CD8-positive, alpha-beta memory T cell (primary cell): ENCODE measurements at places on chromosomes 6 and 20. TPM values are rescaled to one million over a fixed set of nuclear protein-coding genes. Genes with fewer than 3 reads are reported as not detected.

GRCh38 chr20:31713312-31714273, 9.1 kb downstream of the BCL2L1 start:
- DNase-seq, result no peak

RFX6 gene
- not detected for total RNA-seq

SLC22A3 gene
- not detected for total RNA-seq

GRCh38 chr6:110357664-110358552, at the start of gene METTL24:
METTL24 (minus strand) TSS chr6:110358349; CDS start chr6:110358272, 77 bp downstream.
- DNase-seq, result no peak

TMEM217 gene
- total RNA-seq, result 6.6 TPM

GRCh38 chr20:22619272-22619671, 34.9 kb upstream of the FOXA2 start:
- DNase-seq, result no peak

- DNase-seq, result no peak
Measured at GRCh38 chr6:95249175-95249574, 328.2 kb upstream of the MANEA start.

- DNase-seq, result no peak
Measured at GRCh38 chr20:22829356-22829755, 205.8 kb upstream of the SSTR4 start.

ECT2L gene
- total RNA-seq, result not detected

DNA sequence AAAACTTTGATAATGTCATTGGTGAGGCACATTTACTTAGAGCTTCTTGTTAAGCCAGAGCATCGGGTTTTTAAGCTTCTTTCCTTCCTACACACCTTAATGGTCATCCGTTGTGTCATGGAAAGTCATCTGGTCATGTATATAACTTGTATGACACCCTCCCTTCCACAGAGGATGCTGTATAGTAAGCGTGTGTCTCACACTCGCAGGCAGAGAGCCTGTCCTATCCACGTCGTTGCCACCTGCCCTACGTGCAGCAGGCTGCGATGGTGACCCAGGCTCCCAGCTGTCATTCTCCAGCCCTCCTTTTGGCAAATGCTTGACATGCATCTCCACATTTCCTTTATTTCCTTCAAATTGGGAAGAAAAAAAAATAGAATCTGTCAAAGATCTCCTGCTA, 85.6 kb downstream of the MYB start:
- DNase-seq, result no peak

DNA sequence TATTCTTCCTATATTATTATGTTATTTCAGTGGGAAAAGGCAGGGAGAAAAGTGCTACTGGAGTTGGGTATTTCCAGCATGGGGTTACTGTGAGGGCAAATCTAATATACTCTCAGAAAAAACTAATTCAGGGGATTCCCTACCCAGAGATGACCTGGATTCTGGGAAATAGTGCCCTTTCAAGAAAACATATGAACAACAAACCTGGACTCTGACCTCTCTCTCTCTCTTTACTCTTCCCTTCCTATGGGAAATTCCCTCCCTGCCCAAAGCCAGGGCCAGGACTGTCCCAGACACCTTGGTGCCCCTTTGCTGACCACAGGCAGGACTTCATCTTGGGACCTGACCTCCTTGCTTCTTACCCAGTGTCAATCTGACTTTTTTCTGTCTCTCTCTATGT, 1.6 kb upstream of the UBD start:
- DNase-seq, result no peak

- no peak for DNase-seq
Measured at GRCh38 chr6:167676666-167677421, 149.9 kb upstream of the AFDN start.

GRCh38 chr6:158769234-158769770, 49.9 kb downstream of the EZR start:
- DNase-seq, result no peak

- DNase-seq, result no peak
Measured at GRCh38 chr20:48392407-48393310, 435.1 kb downstream of the PREX1 start.

DNA sequence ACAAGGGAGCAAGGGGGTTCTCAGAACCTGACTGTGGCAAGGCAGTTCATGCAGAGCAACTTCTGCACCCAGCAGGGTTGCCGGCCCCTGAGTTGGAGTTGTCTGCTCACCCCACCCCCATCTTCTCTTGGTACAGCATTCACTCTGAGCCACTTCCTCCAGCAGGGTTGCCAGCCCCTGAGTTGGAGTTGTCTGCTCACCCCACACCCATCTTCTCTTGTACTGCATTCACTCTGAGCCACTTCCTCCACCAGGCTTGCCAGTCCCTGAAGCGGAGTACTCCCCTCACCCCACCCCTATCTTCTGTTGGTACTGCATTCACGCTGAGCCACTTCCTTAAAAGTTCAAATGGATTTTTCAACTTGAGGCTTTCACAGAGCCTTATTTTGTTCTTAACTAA, 79.7 kb upstream of the SYNDIG1 start:
- DNase-seq, result peak; percentile 1

DNA sequence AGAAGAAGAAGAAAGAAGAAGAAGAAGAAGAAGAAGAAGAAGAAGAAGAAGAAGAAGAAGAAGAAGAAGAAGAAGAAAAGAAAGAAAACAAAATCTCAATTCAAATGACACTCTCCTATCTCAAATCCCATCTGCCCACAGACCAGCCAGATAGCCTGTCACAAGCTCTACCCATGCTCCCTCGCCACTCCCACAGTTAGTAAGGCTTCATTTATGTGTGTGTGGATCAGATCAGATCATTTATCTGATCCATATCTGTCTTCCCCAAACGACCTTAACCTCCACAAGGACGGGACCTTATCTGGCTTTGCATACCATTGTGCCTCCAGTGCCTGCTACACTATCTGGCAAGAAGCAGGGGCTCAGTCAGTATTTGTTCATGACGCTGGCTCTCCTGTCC, 81.9 kb upstream of the RREB1 start:
- no peak for DNase-seq

DNA sequence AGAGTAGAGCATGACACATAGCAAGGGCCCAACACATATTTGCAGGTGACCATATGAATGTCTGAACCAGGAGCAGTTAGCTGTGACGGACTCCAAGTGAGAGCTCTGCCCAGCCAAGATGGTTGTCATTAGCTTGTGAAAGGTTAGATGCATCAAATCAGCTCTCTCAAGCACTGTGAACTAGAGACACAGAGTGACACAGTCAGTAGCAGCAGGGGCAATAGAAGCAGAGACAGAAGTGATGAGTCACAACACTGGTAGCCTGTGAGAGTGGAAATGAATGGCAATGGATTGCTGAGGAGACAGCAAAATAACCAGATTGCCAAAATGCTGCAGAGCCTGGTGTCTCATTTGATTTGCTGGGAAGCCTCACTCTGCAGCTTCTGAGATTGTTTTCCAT, 558.9 kb downstream of the PKHD1 start:
- DNase-seq, result no peak

DNA sequence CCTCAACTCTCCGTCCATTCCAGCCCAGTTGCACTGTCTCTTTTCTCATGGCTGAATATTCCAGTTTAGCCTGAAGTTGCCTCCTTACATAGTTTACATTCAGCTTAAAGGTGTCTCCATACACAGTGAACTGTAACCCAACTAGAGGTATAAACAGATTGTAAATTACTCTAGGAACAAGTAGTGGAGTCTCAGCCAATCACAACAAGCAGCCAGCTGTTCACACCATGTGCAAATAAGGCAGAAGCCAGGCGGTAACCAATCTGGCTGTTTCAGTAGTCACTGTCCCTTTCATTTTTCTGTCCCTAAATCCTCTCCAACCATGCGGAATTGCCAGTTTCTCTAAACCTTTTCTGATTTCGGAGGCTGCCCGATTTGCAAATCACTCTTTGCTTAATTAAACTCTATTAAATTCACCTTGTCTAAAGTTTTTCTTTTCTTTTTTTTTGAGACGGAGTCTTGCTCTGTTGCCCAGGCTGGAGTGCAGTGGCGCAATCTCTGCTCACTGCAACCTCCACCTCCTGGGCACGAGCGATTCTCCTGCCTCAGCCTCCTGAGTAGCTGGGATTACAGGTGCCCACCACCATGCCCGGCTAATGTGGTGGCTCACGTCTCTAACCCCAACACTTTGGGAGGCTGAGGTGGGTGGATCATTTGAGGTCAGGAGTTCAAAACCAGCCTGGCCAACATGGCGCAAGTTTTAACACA, 37.6 kb upstream of the GFOD1 start:
- no peak for DNase-seq

SNRPB gene
- 432 TPM for total RNA-seq

DNA sequence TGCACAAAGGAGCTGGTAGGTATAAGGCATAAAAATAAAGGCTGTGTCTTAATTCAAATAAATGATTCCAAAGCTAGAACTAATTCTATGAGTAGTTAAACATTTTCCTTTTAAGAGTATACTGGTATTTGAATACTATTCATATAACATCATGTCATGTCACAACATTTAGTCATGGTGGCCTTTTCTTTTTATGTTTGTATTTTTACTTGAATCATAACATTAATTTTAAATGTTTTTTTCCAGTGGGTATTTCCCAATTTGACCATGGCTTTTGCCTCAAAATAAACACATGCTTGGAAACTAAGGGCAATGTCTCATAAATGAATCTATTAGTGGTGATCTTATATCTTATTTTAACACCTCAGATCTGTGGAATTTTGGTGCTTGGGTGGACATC, 177.1 kb downstream of the CD109 start:
- no peak for DNase-seq

DNA sequence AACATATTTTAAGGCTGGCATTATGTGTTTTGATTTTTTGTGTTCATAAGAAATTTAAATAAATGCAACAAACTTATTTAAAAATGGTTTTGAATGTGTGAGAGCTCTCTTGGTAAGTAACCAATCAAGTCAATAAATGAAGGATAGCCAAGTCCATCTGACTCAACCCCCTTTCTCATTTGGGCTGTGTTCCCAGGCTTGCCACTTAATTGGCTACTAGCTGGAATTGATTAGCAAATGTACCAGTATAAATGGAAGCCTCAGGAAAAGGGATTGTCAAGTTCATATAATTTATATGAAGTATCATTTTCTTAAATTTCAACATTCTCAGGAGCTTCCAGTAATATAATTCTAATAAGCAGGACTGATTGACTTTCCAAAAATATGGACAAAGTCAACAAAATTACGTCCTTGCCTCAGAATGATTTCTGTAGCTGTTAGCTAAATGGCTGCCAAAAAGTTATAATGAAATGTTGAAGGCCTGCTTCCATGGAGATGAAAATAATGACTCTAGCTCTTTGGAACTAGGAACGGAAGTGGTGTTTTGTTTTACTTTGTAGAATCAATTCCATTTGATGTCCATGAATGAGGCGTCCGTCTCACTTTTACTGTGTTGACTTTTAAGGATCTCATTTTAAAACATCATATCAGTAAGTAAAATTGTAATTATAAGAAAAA, 614.9 kb downstream of the CDH26 start:
- DNase-seq, result no peak

- DNase-seq, result no peak
Measured at GRCh38 chr20:22226849-22227700, 357.3 kb downstream of the FOXA2 start.

DNA sequence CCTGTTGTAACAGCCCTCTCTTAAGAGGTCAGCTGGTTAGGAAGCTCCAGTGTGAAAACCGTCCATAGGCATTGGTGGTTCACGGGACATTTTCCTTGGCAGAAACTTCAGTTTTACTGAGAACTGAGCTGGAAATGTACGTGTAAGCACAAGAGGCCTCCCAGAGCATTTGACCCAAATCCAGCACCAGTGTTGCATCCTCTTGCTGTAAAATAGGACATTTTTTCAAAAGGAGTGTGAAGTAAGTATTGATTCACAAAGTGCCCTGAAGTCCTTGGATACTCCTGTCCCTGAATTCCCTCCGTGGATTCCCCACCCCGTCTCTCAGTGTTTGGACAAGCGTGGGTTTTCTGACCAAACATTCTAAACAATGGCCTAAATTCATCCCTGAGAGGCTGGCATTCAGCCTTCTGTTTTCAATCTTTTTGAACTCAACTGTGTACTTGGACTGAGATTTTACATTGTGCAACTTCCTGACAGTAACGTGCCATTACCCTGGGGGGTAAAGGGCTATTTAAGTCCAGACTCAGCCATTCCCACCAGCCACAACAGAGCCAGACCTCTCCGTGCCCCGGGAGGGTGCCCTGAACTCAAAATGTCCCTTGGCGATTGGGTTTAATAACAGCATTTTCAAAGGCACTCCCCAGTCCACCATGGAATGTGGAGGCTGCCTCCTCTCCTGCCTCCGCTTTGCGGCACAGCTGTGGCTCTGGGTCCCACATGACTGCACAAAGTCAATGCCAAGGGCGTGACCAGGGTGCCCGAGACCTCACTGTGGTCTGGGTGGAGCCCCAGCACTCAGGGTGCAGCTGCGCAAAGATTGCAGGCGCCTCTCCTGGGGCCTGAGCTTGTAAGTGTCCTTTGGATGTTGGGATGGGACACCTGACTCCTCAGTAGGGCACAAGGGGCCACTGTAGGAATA, 92.7 kb upstream of the AFDN start:
- no peak for DNase-seq

GRCh38 chr20:4102381-4102780, 87.0 kb upstream of the RNF24 start:
- DNase-seq, result no peak

- DNase-seq, result no peak
Measured at GRCh38 chr6:115612796-115613479, 447.8 kb downstream of the FRK start.

APMAP gene
- 82.5 TPM for total RNA-seq

- DNase-seq, result no peak
Measured at GRCh38 chr6:134964451-134965203, 14.7 kb upstream of the ALDH8A1 start.

CST4 gene
- not detected for total RNA-seq

- no peak for DNase-seq
Measured at GRCh38 chr20:25418776-25419175, 11.3 kb downstream of the GINS1 start.

HLA-DOA gene
- total RNA-seq, result 6.7 TPM

DNA sequence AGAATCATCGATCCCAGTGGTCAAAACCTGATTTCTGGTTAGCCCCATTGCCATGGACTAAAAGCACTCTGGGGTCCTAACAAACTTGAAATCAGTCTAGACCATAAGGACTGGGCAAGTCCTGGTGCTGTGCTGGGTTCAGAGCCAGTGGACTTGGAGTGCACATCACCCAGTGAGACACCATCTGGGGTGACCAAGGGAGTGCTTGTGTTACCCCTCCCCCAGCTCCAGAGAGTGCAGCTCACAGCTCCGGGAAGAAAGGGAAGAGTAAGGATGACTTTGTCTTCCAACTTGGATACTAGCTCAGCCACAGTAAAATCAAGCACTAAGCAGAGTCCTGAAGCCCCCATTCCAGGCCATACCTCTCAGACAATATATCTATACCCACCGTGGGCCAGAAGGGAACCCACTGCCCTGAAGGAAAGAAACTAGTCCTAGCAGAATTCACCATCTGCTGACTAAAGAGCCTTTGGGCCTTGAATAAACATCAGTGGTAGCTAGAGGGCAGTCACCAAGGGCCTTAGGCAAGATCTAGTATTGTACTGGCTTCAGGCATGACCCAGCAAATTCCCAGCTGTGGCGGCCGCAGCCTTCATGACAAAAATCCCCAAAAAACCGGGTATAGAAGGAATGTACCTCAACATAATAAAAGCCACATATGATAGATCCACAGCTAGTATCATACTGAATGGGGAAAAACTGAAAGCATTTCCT, 153.5 kb upstream of the OGFRL1 start:
- DNase-seq, result no peak
